Type B pancreatic cell (in vitro differentiated cells): ENCODE measurements at places on chromosomes 7 and 10. TPM values are rescaled to one million over a fixed set of nuclear protein-coding genes. Genes with fewer than 3 reads are reported as not detected.

The CRCP gene
- 28.6 and 29.0 TPM in 2 replicates for total RNA-seq

The MPP7 gene
- 11.8 and 27.7 TPM in 2 replicates for total RNA-seq

The TWIST1 gene
- 20.4 and 121 TPM in 2 replicates for total RNA-seq

The GNGT1 gene
- 0.14 TPM in 1 of 2 replicates, not detected in the other for total RNA-seq

The FAM25C gene
- total RNA-seq: not detected in 2 replicates
